ENCODE measurements at places on chromosomes 5 and 9.

DNA sequence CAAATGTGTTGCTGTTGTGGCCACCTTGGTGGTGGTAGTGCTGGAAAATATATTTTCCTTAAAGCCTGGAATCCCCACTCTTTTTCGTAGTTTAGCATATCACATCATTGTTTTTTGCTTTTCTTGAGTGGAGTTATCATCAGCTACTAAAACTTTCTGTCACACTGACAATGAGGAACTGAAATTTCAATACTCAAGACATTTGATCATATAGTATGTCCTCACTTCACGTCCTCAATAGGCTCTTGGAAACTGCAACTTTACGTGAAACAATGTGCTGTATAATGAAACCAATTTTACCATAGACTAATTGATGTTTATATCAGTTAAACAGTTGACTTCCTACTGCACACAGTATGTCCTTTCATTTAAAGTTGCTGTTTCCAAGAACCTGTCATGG, 265.8 kb downstream of the ADGRV1 start:
- no peak for DNase-seq

- DNase-seq: no peak
Observed at GRCh38 chr5:82901281-82901888, 175.8 kb downstream of the TMEM167A start.

GRCh38 chr5:115297031-115297430, 577 bp upstream of the CCDC112 start:
- no peak for DNase-seq

DNA sequence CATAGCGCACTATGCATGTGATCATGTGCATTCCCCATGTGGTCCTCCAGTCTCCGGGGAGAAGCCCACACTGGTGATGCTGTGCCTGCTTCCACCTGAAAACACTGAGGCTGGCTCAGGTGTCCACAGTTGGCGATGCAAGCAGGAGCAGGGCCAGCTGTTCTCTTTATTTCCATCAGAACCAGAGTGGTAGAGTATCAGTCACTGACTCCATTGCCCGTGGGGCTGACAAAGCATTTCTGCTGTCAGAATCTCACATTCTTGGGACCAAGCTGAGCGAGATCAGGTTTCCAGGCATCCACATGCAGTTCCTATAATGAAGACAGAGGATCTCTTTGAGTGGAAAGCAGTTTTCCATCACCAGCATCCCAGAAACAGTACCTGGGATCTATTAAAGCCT, 52.5 kb downstream of the GADD45G start:
- no peak for DNase-seq

- no peak for DNase-seq
Observed at GRCh38 chr5:14236757-14237156, 93.6 kb downstream of the TRIO start.

- no peak for DNase-seq
Observed at GRCh38 chr9:97136421-97136820, 97.5 kb upstream of the CTSV start.
